Nephron progenitor cell (in vitro differentiated cells): ENCODE measurements at places on chromosomes 4 and X.
A peak's percentile ranks its signal among the peaks of the same experiment; 100 is the strongest.

- H3K27ac ChIP-seq, result no peak overlapping the region
- no peaks in the 10 kb centered on the region for H3K27me3 ChIP-seq
- DNase-seq, result no peak
Observed at GRCh38 chrX:63761639-63762038, 23.4 kb downstream of the ARHGEF9 start.

DNA sequence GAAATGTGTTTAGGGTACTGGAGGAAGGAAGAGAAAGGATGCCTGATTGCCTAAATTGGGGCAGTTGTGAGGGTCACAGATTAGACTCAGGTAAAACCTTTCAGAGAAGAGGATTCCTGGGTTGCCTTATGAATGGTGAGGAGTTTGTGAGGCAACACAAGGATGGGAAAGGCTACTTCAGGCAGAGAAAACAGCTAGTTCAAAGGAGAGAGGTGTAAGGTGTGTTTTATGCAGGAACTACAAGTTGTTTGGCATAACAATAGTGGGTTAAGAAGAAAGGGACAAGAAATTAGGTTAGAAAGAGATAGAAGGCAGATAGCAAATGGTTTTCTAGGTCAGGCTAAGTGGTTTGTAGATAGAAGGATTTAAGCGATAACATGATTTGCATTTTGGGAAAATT, 75.1 kb upstream of the PGRMC2 start:
- DNase-seq, result no peak
- no peaks in the 10 kb centered on the region for H3K27me3 ChIP-seq
- H3K36me3 ChIP-seq, result no peaks in the 10 kb centered on the region
- H3K4me3 ChIP-seq, result no peak overlapping the region
- H3K4me1 ChIP-seq, result no peaks in the 10 kb centered on the region

- peaks cover 13% of the 10 kb centered on the region for H3K36me3 ChIP-seq
- H3K4me3 ChIP-seq, result no peak overlapping the region
- no peaks in the 10 kb centered on the region for H3K27me3 ChIP-seq
- H3K4me1 ChIP-seq, result peaks cover 51% of the 10 kb centered on the region
- H3K27ac ChIP-seq, result no peak overlapping the region
- DNase-seq, result no peak
Observed at GRCh38 chr4:159108124-159108523, 5.2 kb downstream of the RAPGEF2 start.

GRCh38 chrX:14030174-14030530, 460 bp upstream of the GEMIN8 start:
- peaks cover 29% of the 10 kb centered on the region for H3K4me1 ChIP-seq
- H3K4me3 ChIP-seq, result peak overlapping the region; percentile 91
- peaks cover 5% of the 10 kb centered on the region for H3K36me3 ChIP-seq

DNA sequence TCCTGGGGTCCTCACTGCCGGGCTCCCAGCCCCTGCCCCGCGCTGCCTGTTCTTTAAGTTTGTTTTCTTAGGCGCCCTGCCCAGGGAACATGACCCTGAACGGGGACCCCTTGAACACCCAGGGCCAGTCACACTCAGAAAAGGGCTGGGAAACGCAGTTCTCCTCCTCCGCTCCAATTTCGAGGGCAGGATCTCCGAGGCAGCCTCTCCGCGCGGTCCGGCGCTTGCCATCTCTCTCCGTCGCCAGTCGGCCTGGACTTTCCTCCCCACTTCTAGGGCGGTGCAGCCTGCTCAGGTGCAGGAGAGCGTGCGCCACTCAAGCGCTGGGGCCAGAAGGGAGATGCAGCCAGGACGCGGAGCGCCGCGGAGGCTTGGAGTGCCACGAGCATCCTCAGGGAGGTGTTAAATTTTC, 9.9 kb downstream of the PRDM8 start:
- H3K4me1 ChIP-seq, result peaks cover 13% of the 10 kb centered on the region
- H3K27me3 ChIP-seq, result peaks cover 97% of the 10 kb centered on the region
- DNase-seq, result peak; percentile 43
- H3K27ac ChIP-seq, result no peak overlapping the region

DNA sequence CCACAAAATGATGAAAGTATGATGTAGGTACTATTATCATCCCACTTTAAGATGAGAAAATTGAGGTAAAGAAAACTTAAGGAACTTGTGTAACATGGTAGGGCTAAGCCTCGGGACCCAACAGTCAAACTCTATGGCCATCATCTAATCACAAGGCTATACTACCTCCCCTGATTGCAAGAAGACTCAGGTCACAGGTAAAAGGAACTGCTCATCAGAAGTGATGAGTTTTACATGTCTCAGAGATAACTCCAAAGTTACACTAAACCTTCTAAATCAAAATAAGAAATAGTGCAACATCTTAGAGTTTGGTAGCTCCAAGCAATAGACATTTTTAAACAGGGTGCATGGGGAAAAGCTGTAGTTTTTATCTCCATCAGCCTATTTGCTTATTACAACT, 96.5 kb upstream of the MYOZ2 start:
- H3K4me1 ChIP-seq, result peaks cover 36% of the 10 kb centered on the region
- H3K4me3 ChIP-seq, result no peak overlapping the region
- H3K36me3 ChIP-seq, result no peaks in the 10 kb centered on the region

DNA sequence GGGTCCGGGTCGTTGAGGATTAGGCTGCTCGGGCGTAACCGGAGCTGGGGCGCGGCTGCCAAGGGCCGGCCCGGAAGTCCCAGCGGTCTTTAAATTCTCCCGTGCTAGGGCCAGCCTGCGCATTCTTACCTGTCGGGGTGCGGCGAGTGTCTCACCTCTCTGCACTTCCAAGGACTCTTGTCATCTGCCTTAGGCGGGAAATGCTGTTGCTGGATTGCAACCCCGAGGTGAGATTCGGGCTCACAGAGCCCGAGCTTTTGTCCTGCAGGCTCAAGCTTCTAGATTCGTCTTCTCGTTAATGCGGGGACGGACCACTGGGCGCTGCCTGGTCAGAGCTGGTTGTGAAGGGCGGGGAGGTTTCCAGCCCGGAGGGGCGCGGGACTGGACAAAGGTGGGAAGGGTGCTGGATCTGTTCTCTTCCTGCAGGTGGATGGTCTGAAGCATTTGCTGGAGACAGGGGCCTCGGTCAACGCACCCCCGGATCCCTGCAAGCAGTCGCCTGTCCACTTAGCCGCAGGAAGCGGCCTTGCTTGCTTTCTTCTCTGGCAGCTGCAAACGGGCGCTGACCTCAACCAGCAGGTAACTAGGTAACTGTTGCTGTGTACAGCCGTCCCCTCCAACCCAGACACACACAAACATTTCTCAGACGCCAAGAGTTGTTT, at the start of gene ANKRD37:
TSS of gene ANKRD37 (plus strand) at position 118 of the 662 bp plus-strand sequence. CDS start at position 201, 83 bp downstream.
- H3K4me3 ChIP-seq, result peak within 1 kb of the TSS; percentile 89
- H3K36me3 ChIP-seq, result peaks cover 37% of the 10 kb centered on the region
- H3K27ac ChIP-seq, result peak within 1 kb of the TSS; percentile 89
- DNase-seq, result no peak
- peaks cover 22% of the 10 kb centered on the region for H3K4me1 ChIP-seq

DNA sequence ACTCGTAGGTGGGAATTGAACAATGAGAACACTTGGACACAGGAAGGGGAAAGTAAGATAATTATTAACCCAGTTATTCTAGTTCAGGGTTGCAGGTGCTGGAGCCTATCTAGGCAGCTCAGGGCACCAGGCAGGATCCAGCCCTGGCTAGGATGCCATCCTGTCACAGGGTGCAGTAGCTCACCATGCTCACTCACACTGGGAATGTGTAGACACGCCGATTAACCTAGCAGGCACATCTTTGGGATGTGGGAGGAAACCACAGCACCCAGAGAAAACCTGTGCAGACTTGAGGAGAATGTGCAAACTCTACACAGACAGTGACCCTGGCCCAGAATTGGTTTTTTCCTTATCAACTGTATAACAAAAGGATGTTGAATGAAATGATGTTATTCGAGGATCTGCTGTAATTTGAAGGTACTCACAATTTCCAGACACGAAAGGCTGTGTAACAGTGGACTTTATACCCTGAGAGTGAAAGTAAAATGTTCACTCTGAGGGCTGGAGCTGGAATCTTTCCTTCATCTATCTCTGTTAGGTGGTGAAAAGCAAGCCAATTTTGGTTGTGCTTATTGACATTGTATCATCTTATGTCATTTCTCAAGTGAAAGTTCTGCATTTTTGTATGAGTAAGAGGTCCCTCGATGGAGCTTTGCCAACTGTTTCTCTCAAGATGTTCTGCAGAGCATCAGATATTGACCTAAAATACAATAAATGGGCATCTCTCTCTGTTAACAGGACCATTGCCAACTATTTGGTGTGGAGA, 78.8 kb downstream of the PHEX start:
- no peaks in the 10 kb centered on the region for H3K36me3 ChIP-seq
- H3K4me1 ChIP-seq, result peaks cover 2% of the 10 kb centered on the region
- no peak overlapping the region for H3K27ac ChIP-seq
- H3K27me3 ChIP-seq, result no peaks in the 10 kb centered on the region
- no peak for DNase-seq

- no peaks in the 10 kb centered on the region for H3K36me3 ChIP-seq
- peaks cover 19% of the 10 kb centered on the region for H3K4me1 ChIP-seq
- H3K4me3 ChIP-seq, result no peak overlapping the region
- DNase-seq, result no peak
- H3K27ac ChIP-seq, result no peak overlapping the region
Observed at GRCh38 chr4:122583906-122584305, 37.0 kb downstream of the IL21 start.

- H3K4me3 ChIP-seq, result no peak overlapping the region
- peaks cover 7% of the 10 kb centered on the region for H3K27me3 ChIP-seq
- H3K4me1 ChIP-seq, result peaks cover 46% of the 10 kb centered on the region
- peak overlapping the region; percentile 80 for H3K27ac ChIP-seq
Observed at GRCh38 chr4:139144911-139145551, 32.0 kb downstream of the ELF2 start.

GRCh38 chrX:55640854-55641253, 17.7 kb downstream of the FOXR2 start:
- H3K27me3 ChIP-seq, result peaks cover 2% of the 10 kb centered on the region
- no peak overlapping the region for H3K27ac ChIP-seq
- no peak for DNase-seq
- H3K36me3 ChIP-seq, result no peaks in the 10 kb centered on the region
- no peaks in the 10 kb centered on the region for H3K4me1 ChIP-seq

- H3K36me3 ChIP-seq, result no peaks in the 10 kb centered on the region
- no peak overlapping the region for H3K27ac ChIP-seq
- no peak overlapping the region for H3K4me3 ChIP-seq
- peaks cover 19% of the 10 kb centered on the region for H3K4me1 ChIP-seq
- peak; percentile 8 for DNase-seq
Observed at GRCh38 chr4:169311643-169312365, 41.0 kb upstream of the SH3RF1 start.

GRCh38 chr4:169439244-169439643, 168.5 kb upstream of the SH3RF1 start:
- H3K27ac ChIP-seq, result peak overlapping the region; percentile 34
- H3K4me1 ChIP-seq, result no peaks in the 10 kb centered on the region
- peaks cover 23% of the 10 kb centered on the region for H3K36me3 ChIP-seq
- H3K27me3 ChIP-seq, result no peaks in the 10 kb centered on the region
- no peak for DNase-seq

GRCh38 chr4:37549041-37549440, 137.1 kb downstream of the RELL1 start:
- peaks cover 5% of the 10 kb centered on the region for H3K36me3 ChIP-seq
- H3K4me1 ChIP-seq, result no peaks in the 10 kb centered on the region
- no peak for DNase-seq
- H3K27ac ChIP-seq, result no peak overlapping the region

DNA sequence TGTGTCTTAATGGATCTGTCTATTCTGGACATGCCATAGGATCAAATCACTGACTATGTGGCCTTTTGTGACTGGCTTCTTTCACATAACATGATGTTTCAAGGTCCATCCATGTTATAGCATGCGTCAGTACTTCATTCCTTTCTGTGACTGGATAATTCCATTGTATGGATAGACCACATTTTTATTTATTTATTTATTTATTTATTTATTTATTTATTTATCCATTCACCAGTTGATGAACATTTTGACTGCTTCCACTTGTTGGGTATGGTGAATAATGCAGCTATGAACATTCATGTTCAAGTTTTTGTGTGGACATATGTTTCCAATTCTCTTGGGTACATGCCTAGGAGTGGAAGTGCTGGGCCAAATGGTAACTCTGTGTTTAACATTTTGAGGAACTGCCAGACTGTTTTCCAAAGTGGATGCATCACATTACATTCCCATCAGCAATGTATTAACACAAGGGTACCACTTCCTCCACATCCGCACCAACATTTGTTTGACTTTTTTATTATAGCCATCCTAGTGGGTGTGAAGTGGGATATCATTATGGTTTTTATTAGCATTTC, 14.0 kb downstream of the RTL5 start:
- H3K4me1 ChIP-seq, result peaks cover 46% of the 10 kb centered on the region
- DNase-seq, result no peak
- no peak overlapping the region for H3K27ac ChIP-seq
- no peaks in the 10 kb centered on the region for H3K36me3 ChIP-seq

- H3K27ac ChIP-seq, result no peak overlapping the region
- no peak overlapping the region for H3K4me3 ChIP-seq
- H3K4me1 ChIP-seq, result peaks cover 27% of the 10 kb centered on the region
- no peaks in the 10 kb centered on the region for H3K27me3 ChIP-seq
Observed at GRCh38 chr4:111798840-111799239, 346.4 kb upstream of the FAM241A start.

- no peaks in the 10 kb centered on the region for H3K36me3 ChIP-seq
- H3K4me3 ChIP-seq, result peak overlapping the region; percentile 77
- DNase-seq, result peak; percentile 55
- no peak overlapping the region for H3K27ac ChIP-seq
- H3K4me1 ChIP-seq, result peaks cover 32% of the 10 kb centered on the region
Observed at GRCh38 chrX:40158036-40158706, 60.4 kb upstream of the BCOR start.

- peaks cover 6% of the 10 kb centered on the region for H3K27me3 ChIP-seq
- no peak overlapping the region for H3K4me3 ChIP-seq
- no peak overlapping the region for H3K27ac ChIP-seq
Observed at GRCh38 chrX:7941390-7942042, 14.3 kb upstream of the PNPLA4 start.

DNA sequence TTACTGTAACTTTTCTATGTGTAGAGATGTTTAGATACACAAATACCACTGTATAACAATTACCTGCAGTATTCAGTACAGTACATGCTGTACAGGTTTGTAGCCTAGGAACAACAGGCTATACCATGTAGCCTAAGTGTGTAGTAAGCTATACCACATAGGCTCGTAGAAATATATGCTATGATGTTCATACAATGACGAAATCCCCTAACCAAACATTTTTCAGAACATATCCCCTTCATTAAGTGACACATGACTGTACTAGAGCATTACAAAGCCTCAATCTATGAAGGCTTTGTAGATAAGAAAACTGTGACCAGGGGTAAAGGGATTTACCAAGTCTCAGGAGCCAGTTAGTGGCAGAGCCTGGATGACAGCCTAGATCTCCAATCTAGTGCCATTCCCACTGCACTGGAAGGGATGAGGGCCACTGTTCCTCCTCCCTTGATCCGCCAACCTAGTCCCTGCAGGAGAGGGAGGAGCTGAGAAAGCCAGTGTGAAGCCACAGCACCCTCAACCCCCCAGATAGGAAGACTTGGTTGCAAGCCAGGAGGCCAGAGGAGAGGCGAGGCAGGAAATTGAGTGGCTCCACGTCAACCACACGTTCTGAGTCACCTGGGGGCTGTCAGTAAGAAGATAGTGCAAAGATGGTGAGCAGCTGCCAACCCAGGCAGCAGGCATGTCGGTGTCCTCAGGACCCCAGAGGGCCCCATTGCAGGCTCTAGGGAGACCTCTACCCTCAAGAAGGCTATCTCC, 227.7 kb downstream of the BCOR start:
- H3K27me3 ChIP-seq, result peaks cover 22% of the 10 kb centered on the region
- no peak for DNase-seq
- no peak overlapping the region for H3K4me3 ChIP-seq
